Ascending aorta (tissue), 2 donors: ENCODE measurements at places on chromosomes 3 and 15.

- no peak for DNase-seq
- no peaks in the 10 kb centered on the region for H3K36me3 ChIP-seq
- no peak overlapping the region for H3K4me3 ChIP-seq
- no peak overlapping the region for H3K27ac ChIP-seq
Observed at GRCh38 chr3:117367861-117368260, 658.3 kb downstream of the TUSC7 start.

- H3K27me3 ChIP-seq = no peaks in the 10 kb centered on the region
- no peak overlapping the region for H3K4me3 ChIP-seq
- no peaks in the 10 kb centered on the region for H3K36me3 ChIP-seq
Observed at GRCh38 chr3:98325055-98325454, 28.6 kb upstream of the OR5K4 start.

DNA sequence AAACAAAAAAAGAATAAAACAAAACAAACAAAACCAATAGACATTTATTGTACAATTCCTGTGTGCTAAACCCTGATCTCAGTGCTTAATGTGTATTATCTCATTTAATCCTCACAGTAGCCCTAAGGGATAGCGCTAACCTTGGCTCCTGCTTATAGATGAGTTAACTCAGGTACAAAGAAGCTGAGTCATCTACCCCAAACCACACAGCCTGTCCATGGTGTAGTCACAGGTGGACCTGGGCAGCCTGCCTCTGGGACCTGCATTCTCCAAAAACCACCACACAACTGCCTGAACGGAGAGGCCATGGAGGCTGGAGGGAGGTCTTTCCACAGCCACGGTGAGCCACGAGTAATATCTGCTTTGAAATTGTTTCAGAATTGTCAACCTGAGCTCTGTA is 5.5 kb upstream of the CLN6 start:
- H3K4me1 ChIP-seq = no peaks in the 10 kb centered on the region
- H3K27me3 ChIP-seq = no peaks in the 10 kb centered on the region
- no peak overlapping the region for H3K4me3 ChIP-seq
- DNase-seq = peak; percentile 46
- no peaks in the 10 kb centered on the region for H3K36me3 ChIP-seq
- H3K27ac ChIP-seq = no peak overlapping the region

DNA sequence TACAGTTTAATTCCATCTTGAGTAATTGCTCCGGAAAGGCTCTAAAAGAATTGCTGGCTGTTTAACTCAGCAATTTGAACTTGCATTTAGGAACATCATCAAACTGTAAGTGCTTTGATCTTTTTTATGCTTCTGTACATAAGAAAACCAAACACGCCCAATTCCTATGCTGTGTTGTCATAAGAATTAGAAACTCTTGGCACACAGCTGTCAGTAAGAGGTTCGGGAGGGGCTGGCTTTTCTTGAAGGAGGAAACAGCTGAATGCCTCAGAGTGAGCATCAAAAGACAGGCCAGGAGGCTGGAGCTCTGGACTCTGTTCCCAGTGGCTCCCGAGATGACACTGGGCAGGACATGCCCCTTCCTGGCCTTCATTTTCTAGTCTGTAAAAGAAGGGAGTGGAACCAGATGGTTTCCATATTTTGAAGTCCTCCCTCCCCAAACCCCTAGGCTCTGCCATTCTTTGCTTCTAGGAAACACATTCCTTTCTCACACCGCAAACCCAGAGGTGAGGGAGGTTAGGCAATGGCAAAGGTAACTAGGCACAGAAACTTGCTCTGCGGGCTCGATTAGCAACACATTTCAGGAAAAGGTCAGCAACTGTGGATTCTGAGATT is 73.7 kb upstream of the DLG1 start:
- H3K36me3 ChIP-seq = no peaks in the 10 kb centered on the region
- no peak for DNase-seq
- no peak overlapping the region for H3K4me3 ChIP-seq
- H3K27ac ChIP-seq = no peak overlapping the region

DNA sequence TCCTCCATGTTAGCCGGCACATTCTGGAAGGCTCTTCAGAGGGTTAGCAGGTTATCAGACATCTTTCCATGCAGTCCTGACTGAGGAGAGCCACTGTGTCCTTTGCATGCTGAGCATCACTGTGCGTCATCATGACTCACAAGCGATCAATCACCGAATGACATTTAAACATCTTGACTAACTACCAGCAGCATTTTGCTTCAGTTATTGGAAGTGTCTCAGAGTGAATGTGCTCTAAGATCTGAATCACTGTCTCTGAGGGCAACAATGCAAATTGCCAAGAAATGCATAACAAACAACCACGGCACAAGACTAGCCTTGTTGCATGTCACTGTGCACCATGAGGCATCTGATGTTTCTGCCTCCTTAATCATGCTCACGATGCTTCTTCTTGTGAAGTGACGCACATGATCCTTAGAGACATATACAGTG is 18.3 kb upstream of the ATP8B4 start:
- no peak for DNase-seq
- H3K4me1 ChIP-seq = peaks cover 9% of the 10 kb centered on the region
- no peak overlapping the region for H3K27ac ChIP-seq

DNA sequence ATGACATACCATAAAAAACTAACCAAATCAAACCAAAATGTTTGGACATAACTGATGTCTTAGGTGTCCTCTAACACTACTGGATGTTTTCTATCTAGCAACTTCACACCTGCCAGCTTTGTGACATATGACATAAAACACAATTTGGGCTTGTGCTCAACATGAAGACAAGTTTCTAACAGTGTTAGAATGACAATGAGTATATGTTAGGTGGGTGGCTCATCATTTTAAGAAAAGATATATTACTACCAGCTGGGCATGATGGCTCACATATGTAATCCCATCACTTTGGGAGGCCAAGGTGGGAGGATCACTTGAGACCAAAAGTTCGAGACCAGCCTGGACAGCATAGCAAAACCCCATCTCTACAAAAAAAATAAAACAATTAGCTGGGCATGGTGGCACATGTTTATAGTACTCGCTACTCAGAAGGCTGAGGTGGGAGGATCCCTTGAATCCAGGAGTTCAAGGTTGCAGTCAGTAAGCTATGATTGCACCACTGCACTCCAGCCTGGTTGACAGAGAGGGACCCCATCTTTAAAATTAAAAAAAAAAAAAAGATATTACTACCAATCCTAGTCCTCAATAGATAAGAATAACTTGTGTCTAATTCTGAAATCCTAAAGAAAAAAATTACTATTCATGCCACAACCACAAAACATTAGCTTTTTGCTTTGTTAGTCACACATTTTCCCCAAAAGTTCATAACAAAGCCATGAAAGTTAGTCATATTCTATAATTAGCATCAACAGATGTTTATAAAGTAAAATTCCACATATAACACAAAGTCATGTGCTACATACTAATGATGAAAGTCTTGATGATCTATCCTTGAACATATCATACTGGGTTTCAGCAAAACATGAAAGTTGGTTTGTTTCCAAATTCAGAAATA is 59.9 kb downstream of the LRRFIP2 start:
- no peaks in the 10 kb centered on the region for H3K36me3 ChIP-seq
- DNase-seq = no peak
- no peak overlapping the region for H3K4me3 ChIP-seq
- no peaks in the 10 kb centered on the region for H3K27me3 ChIP-seq

- no peak overlapping the region for H3K27ac ChIP-seq
- no peaks in the 10 kb centered on the region for H3K4me1 ChIP-seq
- no peaks in the 10 kb centered on the region for H3K27me3 ChIP-seq
- H3K4me3 ChIP-seq = no peak overlapping the region
Observed at GRCh38 chr15:74396445-74397238, 29.2 kb upstream of the CYP11A1 start.

GRCh38 chr3:73604451-73604850 is 20.3 kb downstream of the PDZRN3 start:
- no peak overlapping the region for H3K4me3 ChIP-seq
- peaks cover 4% of the 10 kb centered on the region for H3K4me1 ChIP-seq
- no peaks in the 10 kb centered on the region for H3K27me3 ChIP-seq
- H3K36me3 ChIP-seq = peaks cover 7% of the 10 kb centered on the region
- H3K27ac ChIP-seq = peak overlapping the region; percentile 19

- no peak overlapping the region for H3K4me3 ChIP-seq
- DNase-seq = no peak
- peak overlapping the region; percentile 86 for H3K27ac ChIP-seq
Observed at GRCh38 chr3:126995926-126996512, 13.1 kb downstream of the PLXNA1 start.

GRCh38 chr15:87743562-87743961 is 513.0 kb downstream of the NTRK3 start:
- H3K27me3 ChIP-seq = no peaks in the 10 kb centered on the region
- no peaks in the 10 kb centered on the region for H3K4me1 ChIP-seq
- DNase-seq = no peak
- no peak overlapping the region for H3K27ac ChIP-seq

DNA sequence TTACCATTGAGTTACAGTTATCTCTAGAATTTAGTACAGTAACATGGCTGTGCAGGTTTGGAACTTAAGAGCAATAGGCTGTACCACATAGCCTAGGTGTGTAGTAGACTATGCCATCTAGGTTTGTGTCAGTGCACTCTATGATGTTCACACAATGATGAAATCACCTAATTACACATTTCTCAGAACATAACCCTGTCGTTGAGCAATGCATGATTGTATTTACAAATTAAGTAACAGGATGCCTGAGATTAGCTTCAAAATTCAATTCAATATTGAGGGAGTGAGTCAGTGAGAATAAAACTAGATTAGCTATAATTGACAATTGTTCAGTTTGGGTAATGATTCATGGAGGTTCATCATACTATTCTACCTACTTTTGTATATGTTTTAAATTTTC is 633.8 kb downstream of the IGSF11 start:
- H3K27ac ChIP-seq = no peak overlapping the region
- no peaks in the 10 kb centered on the region for H3K36me3 ChIP-seq
- no peak overlapping the region for H3K4me3 ChIP-seq
- DNase-seq = no peak
- H3K27me3 ChIP-seq = no peaks in the 10 kb centered on the region

DNA sequence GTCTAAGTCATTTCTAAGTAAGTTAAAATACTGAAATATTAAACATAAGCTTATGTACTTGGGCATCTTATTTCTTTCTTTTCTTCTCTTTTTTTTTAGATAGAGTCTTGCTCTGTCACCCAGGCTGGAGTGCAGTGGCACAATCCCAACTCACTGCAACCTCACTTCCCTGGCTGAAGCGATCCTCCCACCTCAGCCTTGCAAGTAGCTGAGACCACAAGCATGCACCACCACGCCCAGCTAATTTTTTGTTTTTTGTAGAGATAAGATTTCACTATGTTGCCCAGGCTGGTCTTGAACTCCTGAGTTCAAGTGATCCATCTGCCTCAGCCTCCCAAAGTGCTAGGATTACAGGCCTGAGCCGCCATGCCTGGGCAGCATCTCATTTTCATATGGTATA is 16.0 kb upstream of the ZNF710 start:
- H3K36me3 ChIP-seq = no peaks in the 10 kb centered on the region
- no peak for DNase-seq
- H3K27me3 ChIP-seq = no peaks in the 10 kb centered on the region
- no peak overlapping the region for H3K4me3 ChIP-seq
- H3K27ac ChIP-seq = no peak overlapping the region
- H3K4me1 ChIP-seq = no peaks in the 10 kb centered on the region
